ENCODE measurements at places on chromosomes 6 and 20. TPM values are rescaled to one million over a fixed set of nuclear protein-coding genes. Genes with fewer than 3 reads are reported as not detected.
A peak's percentile ranks its signal among the peaks of the same experiment; 100 is the strongest.

GRCh38 chr20:2652724-2653555 lies 508 bp downstream of the NOP56 start:
- DNase-seq: peak; percentile 72

DNA sequence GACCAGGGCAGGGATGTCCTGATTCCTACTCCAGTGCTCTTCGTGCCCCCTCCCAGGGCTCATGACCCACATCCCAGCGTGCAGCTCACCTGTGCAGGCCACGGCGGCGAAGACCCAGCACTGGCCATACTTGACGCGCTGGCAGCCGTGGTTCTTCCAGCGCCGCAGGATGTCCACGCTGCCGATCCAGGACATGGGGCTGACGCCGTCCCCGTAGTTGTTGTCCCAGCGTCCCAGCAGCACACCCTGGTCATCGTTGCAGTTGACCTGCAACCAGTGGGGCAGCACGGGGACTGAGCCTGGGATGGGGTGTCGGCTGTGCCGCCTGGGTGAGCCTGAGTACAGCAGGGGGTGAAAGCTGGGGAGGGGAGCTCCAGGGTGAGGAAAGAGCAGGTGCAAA lies 18.4 kb downstream of the TGM2 start:
- no peak for DNase-seq

DNA sequence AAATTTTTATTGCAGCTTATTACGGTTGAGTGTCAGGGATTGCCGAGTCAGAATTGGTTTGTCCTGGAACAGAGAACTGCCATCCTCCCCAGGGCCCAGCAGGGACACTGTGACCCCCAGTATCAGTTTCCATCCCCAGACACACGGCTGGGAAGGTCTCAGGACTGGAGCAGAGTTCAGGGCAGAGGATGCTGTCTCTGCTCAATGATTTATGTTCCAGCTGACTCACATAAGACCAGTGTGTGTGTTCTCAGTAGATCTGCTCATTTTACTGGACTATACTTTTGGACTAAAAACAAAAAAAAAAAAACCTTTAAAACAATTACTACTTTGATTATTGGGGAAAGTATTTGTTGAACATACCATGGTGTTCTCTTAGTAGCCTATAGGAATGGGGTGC lies 44.2 kb downstream of the FNDC1 start:
- DNase-seq: no peak

DNA sequence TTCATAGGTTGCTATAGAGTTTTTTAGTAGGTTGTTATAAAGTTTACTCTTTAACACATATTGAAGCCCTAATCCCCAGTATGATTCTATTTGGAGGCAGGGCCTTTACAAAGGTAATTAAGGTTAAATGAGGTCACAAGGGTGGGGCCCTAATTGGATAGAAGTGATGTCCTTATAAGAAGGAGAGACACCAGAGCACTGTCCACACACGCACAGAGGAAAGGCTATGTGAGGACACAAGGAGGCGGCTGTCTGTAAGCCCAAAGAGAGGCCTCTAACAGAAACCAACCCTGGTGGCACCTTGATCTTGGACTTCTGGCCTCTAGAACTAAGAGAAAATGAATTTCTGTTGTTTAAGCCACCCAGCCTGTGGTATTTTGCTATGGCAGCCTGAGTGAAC lies 98.5 kb downstream of the GJA10 start:
- DNase-seq: no peak

- DNase-seq: no peak
Measured at GRCh38 chr20:59082981-59083380, 40.4 kb upstream of the PRELID3B start.

DNA sequence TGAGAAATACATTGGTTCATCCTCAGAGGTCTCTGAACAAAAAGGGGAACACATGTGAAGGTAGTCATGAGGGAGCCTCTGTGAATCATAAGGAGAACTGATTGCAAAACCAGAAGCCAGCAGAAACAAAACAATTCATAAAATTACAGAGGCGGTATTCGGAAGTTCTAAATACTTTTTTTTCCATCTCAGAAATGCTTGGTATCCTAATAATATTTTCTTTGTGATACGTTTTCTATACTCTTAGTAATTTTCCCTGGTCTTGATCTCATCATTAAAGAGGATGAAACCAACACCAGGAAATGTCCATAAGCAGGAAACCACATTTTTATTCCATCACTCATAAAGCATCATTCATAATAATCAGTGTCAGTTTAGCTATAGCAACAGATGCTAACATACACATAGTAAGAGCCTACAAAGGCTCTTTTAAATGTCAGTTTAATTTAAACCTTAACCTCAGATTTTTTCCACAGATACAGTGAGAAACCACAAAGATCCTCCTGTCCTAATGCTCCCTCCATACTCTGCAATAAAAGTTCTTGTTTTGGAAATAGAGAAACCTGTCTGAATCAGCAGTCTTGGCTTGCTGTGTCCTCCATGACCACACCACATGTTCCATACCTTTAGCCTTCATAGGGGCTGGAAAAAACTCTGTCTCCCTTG lies 29.2 kb downstream of the SGK1 start:
- DNase-seq: no peak

DNA sequence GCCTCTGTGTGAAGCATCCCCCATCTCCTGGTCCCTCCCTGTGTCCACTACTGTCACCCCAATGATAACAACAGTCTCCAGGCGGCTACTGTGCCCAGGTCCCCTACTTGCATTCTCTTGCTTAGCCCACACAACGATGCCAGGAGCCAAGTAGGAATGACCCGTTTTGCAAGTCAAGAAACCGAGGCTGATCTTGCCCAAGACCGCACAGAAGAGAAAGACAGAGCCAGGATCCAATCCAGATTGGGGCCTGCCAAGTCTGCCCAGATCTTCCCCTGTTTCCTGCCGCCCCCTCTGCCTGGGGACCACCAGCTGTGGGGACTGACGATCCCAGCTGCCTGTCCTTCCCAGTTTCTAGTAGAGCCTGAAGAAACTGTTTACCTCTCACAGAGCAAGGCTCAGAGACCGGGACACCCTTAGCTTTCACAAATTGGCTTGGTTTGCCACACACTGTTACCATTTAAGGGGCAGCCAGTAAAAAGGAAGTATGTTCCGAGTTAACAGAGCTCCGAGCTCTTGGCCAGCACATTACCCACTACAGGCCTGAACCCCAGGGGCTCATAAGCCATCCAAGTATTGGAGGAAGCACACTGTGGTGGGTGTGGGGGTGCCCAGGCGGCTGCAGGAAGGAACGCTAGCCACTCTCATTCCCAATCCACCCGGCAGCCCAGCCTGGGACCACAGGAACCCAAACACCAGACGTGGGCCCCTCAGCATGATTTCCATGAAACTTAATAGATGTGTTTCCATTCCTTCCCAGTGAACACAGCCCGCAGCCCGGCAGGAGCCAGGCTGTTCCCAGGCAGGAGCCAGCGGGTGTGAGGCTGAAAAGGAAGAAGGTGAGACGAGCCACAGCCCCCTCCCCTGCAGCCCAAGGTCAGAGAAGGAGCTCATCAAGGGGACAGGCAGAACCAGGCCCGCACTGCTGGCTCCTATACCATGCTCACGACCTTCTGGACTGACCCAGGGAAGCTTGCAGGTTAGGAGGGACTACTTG lies 7.9 kb downstream of the KIAA1755 start:
- peak; percentile 58 for DNase-seq

DNA sequence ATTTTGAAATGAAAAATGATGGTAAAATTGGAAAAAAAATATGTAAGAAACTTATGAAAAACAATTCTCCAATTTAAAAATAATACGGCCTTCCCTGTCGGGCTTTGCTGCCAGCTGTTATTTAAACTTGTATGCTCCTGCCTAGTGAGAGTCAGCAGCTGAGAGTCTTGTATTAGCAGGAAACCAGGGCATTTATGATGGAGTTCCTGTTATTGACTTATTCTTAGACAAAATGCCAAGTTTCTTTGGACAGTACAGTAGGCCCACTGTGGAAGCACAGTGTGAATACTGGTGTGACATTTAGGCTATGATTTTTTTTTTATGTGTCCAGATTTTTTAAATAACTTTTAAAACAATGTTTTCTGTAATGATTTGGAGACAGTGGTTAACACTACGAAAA lies 42.1 kb downstream of the GMDS start:
- DNase-seq: no peak

DNA sequence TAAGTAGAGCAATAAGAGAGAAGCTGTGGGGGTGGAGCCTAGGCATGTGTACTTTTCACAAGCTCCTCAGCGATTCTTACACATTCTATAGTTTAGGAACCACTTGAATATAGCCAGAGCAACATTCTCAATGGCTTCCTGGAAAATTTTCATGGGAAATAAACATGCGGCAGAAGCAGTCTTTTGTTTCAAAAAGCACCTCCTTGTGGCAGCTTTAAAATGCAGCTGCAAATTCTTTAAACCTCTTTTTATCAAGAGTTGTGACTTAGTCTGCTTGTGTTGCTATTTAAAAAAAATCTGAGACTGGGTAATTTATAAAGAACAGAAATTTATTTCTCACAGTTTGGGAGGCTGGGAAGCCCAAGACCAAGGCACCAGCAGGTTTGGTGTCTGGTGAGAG lies 23.8 kb downstream of the NKX2-2 start:
- DNase-seq: no peak

DNA sequence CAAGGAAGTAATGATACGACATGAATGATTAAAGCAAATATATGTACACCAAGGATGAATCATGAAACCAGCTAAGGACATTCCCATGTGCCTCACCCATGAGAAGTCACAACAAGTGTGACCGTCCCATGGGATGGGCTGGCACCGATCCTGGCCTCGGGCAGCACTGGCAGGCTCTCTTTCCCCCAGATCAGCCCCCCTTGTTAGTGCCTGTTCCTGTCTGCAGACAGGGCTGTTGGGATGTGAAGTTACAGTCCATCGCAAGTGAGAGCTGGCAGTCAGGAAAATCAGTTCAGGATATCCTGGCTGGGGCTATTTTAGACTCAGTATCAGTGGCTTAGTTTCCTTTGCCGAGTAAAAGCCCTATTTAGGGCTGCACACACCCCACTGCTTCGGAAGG lies 129.2 kb upstream of the SNX9 start:
- DNase-seq: no peak

The COL9A3 gene
- total RNA-seq: 131 TPM
